Stimulated activated CD4-positive, alpha-beta T cell treated with anti-CD3 and anti-CD28 coated beads, Interleukin-4, amount 100 ng/mL, for 4 hours (primary cell): ENCODE measurements at places on chromosomes 16 and 17.

DNA sequence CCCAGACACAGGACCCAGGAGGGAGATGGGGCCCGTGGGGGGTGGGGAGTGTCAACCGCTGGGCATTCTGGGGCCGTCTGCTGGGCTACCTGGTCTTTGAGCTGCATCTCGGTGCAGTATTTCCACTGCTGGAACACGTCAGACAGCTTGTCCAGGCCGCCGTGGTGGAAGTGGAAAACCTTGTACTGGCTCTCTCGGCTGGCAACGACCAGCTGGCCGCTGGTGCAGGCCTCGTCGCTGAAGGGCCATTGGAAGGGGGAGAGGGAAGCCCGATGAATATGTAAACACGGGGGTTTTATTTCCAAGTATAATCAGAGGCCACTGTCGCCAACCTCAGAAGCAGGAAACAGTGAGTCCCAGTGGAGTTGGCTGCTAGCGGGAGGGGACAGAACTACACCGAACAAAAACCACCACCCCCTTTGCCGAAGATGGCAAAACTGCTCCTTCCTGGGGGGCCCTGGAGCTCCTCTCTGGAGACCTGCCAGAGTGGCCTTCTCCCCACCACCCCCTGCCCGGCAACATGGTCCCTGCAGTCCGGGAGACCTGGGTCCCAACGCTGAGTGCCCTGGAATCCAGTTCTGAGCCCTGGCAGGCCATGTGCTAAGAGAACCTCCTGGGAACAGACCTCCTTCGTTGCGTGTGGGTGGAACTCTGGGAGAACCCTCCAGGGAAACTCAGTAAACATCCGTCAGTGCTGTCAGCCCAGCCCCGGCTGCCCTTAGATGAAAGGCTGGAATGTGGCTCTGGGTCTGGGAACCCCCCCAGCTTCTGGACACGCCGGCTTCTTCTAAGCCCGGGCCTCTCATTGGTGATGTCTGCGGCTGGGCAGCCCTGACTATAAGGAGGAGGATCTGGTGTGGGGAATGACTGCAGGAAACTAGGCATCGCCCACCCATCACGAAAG is 84.1 kb downstream of the TBC1D16 start:
- no peak for DNase-seq

DNA sequence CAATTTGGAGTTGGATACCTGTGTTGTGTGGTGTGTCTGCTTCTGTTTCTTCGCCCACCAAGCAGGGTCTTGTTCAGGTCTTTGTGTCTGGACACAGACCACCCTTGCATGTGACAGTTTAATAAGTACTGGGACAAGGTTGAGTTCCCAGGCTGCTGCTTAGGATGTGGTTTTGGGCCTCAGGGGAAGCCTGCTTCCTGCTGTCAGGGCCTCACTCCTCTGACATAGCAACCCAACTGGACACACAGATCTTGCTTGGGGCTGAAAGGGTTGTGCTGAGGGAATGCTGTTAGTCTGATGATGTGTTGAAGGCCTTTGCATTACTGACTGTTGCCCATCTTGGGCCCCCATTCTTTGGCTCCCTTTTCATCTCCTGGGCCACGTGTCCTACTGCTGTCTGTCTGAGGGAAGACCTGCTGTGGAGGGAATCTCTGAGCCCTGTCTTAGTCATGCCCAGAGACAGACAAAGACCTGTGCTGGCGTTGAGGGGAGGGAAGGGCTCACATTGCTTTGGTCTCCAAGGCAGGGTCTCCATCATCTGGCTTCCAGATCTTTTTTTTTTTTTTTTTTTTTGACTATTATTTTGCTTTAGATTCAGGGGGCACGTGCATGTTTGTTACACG is 4.7 kb upstream of the TGFB1I1 start:
- DNase-seq, result no peak

DNA sequence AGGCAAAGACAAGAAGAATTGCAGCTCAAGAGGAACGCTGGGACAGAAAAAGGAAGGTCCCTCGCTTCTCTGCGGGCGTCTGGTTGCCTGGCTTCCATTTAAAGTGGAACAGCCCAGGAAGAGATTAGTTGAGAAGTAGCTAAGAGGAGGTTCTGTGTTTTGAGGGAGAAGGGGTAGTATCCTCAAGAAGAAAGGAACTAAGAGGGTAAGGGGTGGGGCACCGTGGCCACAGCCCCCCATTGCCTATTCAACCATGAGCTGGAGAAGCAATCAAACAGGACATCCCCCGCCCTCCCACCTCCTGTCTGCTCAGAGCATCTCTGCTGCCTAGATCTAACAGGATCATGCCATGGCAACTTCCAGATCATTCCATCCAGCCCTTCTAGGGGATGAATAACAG is 18.1 kb upstream of the CALB2 start:
- DNase-seq, result no peak

DNA sequence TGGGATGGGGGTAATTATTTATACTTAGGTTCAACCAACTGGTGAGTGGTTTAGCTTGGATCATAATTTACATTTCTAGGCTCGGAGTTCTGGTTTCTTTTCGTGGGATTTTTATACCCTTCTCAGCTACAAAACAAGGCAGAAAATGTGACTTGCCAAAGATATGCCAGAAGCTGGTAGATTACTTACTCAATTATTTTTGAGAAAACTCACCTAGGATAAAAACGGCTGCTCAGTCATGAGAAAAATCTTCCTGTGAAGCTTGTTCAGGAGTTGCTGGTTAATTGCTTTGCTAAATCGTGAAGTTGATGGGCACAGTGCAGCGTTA is 1.1 kb downstream of the NDEL1 start:
- no peak for DNase-seq

DNA sequence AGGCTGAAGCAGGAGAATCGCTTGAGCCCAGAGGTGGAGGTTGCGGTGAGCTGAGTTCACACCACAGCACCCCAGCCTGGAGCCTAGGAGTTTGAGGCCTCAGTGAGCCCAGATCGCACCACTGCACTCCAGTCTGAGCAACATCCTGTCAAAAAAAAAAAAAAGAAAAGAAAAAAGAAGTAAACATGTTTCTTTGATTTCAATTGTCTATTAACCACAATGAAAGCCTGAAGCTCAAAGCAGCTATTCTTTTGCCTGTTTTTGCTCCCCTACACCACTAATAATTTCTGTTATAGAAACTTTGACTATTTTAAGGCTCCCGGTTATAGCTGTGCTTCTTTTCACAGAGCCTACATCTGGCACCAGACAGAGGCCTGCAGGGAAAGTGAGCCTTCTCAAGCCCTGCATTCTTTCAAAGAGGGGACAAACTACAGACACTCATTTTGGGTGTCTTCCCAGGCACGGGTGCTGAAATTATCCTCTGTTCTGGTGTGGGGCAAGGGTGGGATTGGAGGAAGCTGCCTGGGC is 14.2 kb upstream of the SLC52A1 start:
- DNase-seq, result peak; percentile 22

DNA sequence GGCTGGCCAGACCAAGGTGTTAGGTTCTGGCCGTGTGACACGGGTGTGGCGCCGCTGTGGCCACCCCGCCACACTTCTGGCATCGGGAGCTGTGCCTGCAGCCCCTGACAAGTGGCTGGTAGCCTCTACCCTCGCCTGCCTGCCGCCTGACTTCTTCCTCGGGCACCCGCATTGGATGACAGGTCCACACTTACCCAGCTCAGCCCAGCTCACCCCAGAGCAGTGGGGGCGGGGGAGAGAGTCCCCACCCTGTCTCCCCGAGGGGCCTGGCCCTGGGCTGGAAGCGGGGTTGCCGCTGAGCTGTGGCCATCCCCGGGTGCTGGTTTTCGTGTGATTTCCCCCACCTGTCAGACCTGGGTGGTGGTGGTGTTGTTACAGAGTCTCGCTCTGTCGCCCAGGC is 53.9 kb upstream of the ACSF3 start:
- no peak for DNase-seq

- no peak for DNase-seq
These were observed 79.8 kb upstream of the CDC42EP4 start for GRCh38 chr17:73391331-73392265.

DNA sequence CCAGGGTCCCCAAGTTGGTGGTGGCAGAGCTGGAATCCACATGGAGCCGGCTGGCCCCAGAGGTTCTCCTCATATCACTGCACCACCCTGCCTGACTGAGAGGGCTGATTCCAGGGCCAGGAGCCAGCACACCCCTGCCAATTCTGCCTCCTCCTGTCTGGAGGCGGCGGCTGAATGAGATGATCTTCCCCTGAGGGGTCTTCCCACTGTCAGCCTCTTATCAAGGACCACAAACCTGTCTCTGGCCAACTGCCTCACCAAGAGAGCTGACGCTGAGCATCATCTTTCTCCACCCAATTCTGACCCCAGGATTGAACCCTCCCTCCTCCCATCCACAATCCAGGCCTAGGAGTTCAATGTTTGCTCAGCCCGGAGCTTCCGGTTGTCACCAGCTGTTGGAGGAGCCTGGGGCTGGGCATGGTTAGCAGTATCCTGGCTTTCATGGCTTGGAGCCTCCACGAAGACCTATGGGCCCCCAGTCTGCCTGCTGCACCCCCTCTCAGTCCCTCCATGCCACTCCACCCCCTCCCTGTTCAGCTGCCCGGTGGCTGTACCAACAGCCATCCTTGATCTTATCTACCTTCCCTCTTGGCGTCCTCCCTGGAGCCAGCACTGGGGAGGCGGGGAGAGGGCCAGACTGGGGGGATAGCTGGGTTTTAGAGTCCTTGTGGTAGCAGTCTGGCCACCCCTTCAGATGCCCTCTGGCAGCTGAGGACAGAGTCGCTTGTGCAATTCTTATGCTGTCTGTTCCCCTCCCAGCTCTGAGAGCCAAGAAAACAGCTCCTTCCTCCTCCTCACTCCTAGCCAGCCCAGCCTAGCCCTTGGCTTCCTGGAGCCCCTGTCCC is 25.6 kb downstream of the ABCC3 start:
- DNase-seq, result no peak

DNA sequence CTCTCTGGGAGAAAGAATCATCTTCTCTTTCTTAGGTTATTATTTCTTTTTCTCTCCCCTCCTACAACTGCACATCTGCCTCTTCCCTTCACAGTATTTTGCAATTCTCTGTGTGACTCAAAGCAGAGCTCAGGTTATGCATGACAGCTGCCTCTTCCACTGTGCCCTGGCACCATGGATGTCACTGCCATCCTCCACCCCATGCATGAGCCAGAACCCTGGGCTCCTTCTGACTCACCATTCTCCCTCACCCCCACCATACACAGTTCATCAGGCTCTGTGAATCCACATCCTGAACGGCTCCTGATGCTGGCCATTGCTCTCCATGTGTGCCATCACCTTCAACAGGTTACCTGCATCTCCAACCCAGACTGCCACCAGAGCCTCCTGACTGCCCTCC is 23.9 kb downstream of the CA10 start:
- DNase-seq, result no peak

DNA sequence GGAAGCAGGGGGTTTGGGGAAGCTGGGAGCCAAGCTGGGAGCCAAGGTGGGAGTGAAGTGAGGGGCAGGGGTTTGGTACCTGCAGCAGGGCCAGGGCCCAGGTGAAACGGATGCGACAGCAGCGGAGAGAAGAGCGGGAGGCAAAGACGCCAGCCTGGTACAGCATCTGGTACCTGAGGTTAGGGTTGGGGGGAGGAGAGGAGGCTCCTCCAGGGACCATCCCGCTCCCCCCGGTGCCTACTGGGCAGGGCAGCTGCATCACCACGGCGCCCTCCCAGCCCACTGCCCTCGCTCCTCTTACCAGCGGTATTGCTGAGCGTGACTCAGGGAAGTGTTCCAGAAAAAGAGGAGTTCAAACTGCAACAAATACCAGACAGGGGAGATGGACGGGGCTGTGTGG is 9.8 kb downstream of the CLN3 start:
- no peak for DNase-seq

GRCh38 chr16:27254262-27254811 is 14.2 kb downstream of the NSMCE1 start:
- no peak for DNase-seq

DNA sequence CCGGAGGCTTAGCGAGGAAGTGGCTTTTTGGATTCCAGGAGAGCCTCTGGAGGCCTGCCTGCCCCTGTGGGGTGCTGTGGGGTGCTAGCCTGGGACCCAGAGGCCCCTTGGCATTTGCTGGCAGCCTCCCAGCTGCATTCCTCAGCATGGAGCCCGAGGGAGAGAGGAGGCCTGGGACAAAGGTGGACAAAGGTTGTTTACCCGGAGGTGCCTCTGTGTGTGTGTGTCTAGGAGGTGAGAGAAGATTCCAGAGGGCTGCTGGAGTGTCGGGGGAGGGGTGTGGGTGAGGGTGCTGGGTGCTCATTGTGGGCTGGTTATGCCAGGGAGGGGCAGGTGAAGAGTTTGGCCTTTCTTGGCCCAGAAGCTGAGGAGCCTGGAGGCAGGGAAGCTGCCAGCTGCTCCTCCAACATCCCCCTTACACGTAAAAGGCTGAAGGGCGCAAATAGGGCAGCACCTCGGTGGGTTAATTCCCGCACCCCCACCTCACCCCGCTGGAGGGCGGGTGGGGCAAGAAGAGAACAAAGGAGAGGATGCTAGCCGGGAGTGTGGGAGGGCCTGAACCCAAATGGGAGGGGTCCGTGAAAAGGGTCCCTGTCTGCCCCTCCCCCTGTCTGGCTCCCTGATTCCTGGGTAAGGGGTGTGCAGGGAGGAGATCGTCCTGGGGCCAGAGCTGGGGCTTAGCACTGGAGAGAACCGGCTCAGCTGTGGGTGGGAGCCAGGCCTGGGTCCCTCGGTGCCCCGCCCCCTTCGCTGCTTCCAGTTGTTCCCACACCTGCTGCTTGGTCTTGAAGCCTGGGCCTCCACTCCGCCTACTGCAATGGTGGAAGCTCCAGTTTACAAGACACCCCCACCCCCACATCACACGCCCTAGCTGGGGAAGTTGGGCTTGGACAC is 9.9 kb downstream of the HEXIM2 start:
- no peak for DNase-seq

- DNase-seq, result no peak
These were observed 7.7 kb upstream of the KRT38 start for GRCh38 chr17:41448506-41448905.

GRCh38 chr16:9046667-9047055 is 44.8 kb upstream of the HAPSTR1 start:
- no peak for DNase-seq

GRCh38 chr16:57773655-57774295 is 28.5 kb downstream of the KIFC3 start:
- DNase-seq, result no peak

- no peak for DNase-seq
These were observed 489.9 kb upstream of the CDH5 start for GRCh38 chr16:65876624-65877023.
